ENCODE measurements at places on chromosomes 13 and 19.
A peak's percentile ranks its signal among the peaks of the same experiment; 100 is the strongest.

DNA sequence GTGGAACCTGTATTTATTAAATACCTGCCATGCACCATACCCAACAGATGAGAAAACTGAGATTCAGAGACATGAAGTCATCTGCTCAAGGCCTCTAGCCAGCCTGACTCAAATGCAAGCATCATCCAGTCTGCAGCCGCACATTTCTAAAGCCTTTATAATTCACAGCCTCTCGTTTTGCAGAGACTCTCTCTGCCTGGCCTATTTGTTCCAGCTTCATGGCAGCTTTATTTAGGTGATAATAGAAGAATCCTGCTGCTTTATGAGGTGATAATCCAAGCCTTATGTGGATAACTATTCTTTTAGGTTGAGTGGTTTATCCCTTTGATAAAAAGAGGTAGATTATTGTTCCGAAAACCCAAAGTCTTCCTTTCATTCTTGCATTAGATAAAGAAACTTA lies 58.4 kb downstream of the OXGR1 start:
- no peak for DNase-seq
- H3K27me3 ChIP-seq = no peaks in the 10 kb centered on the region
- no peak overlapping the region for H3K4me3 ChIP-seq
- H3K4me1 ChIP-seq = no peaks in the 10 kb centered on the region
- H3K27ac ChIP-seq = no peak overlapping the region
- no peaks in the 10 kb centered on the region for H3K36me3 ChIP-seq

GRCh38 chr13:75801388-75801945 lies 165.3 kb downstream of the LMO7 start:
- no peaks in the 10 kb centered on the region for H3K27me3 ChIP-seq
- peaks cover 23% of the 10 kb centered on the region for H3K4me1 ChIP-seq
- no peak for DNase-seq
- H3K27ac ChIP-seq = no peak overlapping the region
- H3K36me3 ChIP-seq = peaks cover 57% of the 10 kb centered on the region

GRCh38 chr19:5452594-5453565 lies 2.3 kb upstream of the ZNRF4 start:
- no peak overlapping the region for H3K27ac ChIP-seq
- DNase-seq = no peak
- H3K4me3 ChIP-seq = no peak overlapping the region
- no peaks in the 10 kb centered on the region for H3K36me3 ChIP-seq

- no peaks in the 10 kb centered on the region for H3K27me3 ChIP-seq
- no peaks in the 10 kb centered on the region for H3K36me3 ChIP-seq
- H3K27ac ChIP-seq = no peak overlapping the region
- peaks cover 9% of the 10 kb centered on the region for H3K4me1 ChIP-seq
Observed at GRCh38 chr13:106865716-106866440, 297.9 kb upstream of the ARGLU1 start.

DNA sequence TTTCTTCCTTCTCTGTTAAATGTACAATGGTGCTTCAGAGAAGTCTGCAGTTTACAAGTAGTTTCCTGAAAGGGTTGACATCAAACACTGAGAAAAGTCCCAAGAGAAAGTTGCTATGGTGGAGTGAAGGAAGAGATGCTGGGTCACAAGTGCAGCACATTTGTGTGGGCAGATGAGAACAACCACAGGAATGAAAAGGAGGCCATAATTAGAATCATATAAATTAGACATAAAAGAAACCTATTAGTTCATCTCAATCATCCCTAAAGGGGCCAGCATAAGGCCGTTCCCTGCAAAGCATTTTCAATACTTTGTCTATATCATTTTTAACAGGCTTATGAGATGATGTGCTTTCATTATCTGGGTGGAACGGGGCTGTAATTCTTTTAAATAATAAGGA lies 359.2 kb downstream of the IRS2 start:
- H3K27me3 ChIP-seq = no peaks in the 10 kb centered on the region
- no peak overlapping the region for H3K27ac ChIP-seq
- H3K4me3 ChIP-seq = no peak overlapping the region
- no peaks in the 10 kb centered on the region for H3K36me3 ChIP-seq
- no peaks in the 10 kb centered on the region for H3K4me1 ChIP-seq

- no peak for DNase-seq
- H3K36me3 ChIP-seq = no peaks in the 10 kb centered on the region
- no peaks in the 10 kb centered on the region for H3K4me1 ChIP-seq
- no peak overlapping the region for H3K4me3 ChIP-seq
- no peaks in the 10 kb centered on the region for H3K27me3 ChIP-seq
Observed at GRCh38 chr13:101209206-101209893, 207.0 kb downstream of the NALCN start.

- H3K36me3 ChIP-seq = peaks cover 28% of the 10 kb centered on the region
- H3K4me1 ChIP-seq = peaks cover 30% of the 10 kb centered on the region
- H3K27ac ChIP-seq = no peak overlapping the region
- no peak for DNase-seq
Observed at GRCh38 chr19:17487284-17488121, 17.2 kb downstream of the SLC27A1 start.

GRCh38 chr19:14381689-14382474 lies 638 bp downstream of the ADGRE5 start:
- H3K4me1 ChIP-seq = peaks cover 55% of the 10 kb centered on the region
- peak overlapping the region; percentile 77 for H3K4me3 ChIP-seq
- H3K27ac ChIP-seq = peak overlapping the region; percentile 88
- DNase-seq = peak; percentile 57

- peaks cover 6% of the 10 kb centered on the region for H3K27me3 ChIP-seq
- no peak overlapping the region for H3K4me3 ChIP-seq
- H3K27ac ChIP-seq = no peak overlapping the region
- H3K4me1 ChIP-seq = peaks cover 27% of the 10 kb centered on the region
Observed at GRCh38 chr13:31049833-31050232, 111.9 kb downstream of the HSPH1 start.

DNA sequence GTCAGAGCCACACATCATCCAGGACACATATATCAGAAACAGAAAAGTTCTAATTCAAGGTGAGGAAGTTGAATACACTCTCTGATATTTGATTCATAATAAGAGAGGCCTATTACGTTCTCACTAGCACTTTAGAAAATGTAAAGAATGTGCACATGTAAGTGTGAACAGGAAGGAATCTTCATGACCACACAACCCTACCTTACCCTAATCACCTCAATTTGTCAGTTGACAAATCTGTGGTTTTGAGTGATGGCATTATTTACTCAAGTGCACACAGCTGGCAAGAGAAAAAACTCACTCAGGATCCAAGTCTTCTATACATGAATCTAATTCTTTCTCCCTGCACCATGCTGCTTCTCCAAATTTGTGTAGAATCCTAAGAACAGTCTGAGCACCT lies 445.8 kb downstream of the SUCLA2 start:
- no peak for DNase-seq
- no peaks in the 10 kb centered on the region for H3K36me3 ChIP-seq
- H3K4me1 ChIP-seq = no peaks in the 10 kb centered on the region
- H3K4me3 ChIP-seq = no peak overlapping the region
- no peaks in the 10 kb centered on the region for H3K27me3 ChIP-seq

DNA sequence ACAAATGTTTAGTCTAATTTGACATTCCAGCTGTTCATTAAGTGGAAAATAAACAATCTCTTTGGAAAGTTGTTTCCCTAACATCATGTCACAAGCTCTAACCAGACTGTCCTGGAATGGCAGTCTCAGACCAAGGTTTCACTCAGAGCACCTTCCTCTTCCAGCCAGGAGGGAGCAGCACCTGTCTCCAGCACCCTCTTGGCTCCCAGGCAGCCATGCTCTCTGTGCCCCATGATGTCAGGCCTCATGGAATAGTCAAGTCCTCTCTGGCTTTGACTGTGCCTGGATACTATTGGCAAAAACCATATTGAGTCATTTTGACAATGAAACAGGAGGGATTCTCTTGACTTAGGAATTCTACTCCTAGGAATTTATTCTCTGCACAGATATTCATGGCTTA lies 171.4 kb downstream of the OXGR1 start:
- H3K4me1 ChIP-seq = no peaks in the 10 kb centered on the region
- no peaks in the 10 kb centered on the region for H3K36me3 ChIP-seq

DNA sequence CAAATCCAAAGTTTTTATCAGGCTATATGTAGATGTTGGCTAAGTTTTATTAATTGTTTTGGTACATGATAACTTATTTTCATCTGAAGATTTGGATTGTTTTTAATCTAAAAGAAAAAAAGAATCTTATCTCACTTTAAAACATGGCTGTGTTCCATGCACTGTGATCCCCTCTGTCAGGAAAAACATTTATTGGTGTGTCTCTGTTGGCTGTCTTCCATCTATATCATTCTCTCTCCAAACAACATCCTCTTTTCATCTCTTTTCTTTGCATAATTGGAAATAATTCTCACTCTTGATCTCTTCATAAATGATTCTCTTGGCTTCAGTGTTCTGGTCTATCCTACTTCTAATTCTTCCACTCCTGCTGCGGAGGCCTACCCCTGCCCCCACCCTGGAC lies 4.2 kb downstream of the NALCN start:
- DNase-seq = no peak
- peaks cover 26% of the 10 kb centered on the region for H3K27me3 ChIP-seq
- no peaks in the 10 kb centered on the region for H3K36me3 ChIP-seq
- H3K4me1 ChIP-seq = peaks cover 16% of the 10 kb centered on the region
- no peak overlapping the region for H3K27ac ChIP-seq

GRCh38 chr13:44868397-44868796 lies 120.9 kb downstream of the NUFIP1 start:
- no peak overlapping the region for H3K4me3 ChIP-seq
- no peak for DNase-seq
- H3K36me3 ChIP-seq = no peaks in the 10 kb centered on the region
- peaks cover 10% of the 10 kb centered on the region for H3K4me1 ChIP-seq
- H3K27me3 ChIP-seq = no peaks in the 10 kb centered on the region

DNA sequence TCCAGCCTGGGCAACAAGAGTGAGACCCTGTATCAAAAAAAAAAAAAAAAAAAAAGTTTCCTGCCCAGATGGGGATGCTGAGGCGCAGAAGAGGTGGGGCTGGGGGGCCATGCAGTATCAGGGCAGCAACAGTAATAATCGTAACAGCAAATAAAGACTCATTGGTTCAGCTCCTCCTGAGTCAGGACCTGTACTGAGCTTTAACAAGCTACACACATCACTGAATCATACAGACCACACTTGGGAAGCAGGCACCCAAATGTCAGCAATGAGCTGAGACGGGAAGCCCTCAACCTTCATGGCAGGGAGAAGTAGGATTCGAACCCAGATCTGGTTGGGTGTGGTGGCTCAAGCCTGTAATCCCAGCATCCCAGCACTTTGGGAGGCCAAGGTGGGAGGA lies 10.6 kb upstream of the DPF1 start:
- H3K36me3 ChIP-seq = no peaks in the 10 kb centered on the region
- H3K27ac ChIP-seq = no peak overlapping the region
- H3K4me3 ChIP-seq = no peak overlapping the region
- H3K27me3 ChIP-seq = peaks cover 6% of the 10 kb centered on the region
- DNase-seq = no peak

GRCh38 chr19:14114854-14115253 lies 2.7 kb downstream of the PRKACA start:
- H3K4me1 ChIP-seq = peaks cover 83% of the 10 kb centered on the region
- no peaks in the 10 kb centered on the region for H3K36me3 ChIP-seq
- H3K4me3 ChIP-seq = no peak overlapping the region
- no peaks in the 10 kb centered on the region for H3K27me3 ChIP-seq
- peak; percentile 60 for DNase-seq
